ENCODE measurements at places on chromosomes 6 and 20.

GRCh38 chr20:991850-992249 lies 10.3 kb downstream of the RSPO4 start:
- no peak for DNase-seq

- no peak for DNase-seq
These were observed 1299.1 kb upstream of the ADGRB3 start for GRCh38 chr6:67336014-67336413.

DNA sequence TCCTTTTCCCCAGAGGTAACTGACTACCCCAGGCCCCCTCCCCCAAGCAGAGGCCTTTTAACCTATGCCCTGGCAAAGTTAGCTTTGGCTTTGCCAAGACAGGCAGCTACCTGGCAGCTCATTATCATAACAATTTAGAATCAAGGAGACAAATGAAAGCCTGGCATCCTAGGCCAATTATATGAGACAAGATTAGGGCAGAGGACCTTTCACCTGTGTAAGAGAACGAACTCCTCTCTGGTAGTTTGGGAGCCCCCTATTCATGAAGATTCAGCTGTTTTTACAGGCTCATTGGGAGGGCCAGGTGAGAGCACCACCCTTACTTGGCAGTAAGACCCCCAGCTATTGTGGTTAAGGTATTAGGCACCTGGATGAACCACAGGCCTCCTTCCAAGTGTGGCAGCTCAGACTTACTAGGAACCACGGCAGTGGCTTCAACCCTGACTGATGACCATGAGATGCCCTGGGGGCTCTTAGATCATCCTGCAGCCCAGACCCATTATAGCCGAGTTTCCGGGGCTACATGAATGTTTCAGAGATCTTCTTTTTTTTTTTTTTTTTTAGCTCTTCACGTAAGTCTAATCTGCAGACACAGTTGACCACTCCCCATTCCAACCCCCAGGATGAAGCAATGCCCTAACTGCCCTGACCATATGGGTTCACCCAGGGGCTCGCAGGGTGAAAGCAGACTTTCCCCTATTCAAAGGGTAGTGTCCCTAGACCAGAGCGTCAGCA lies 56.2 kb downstream of the RAB44 start:
- no peak for DNase-seq

DNA sequence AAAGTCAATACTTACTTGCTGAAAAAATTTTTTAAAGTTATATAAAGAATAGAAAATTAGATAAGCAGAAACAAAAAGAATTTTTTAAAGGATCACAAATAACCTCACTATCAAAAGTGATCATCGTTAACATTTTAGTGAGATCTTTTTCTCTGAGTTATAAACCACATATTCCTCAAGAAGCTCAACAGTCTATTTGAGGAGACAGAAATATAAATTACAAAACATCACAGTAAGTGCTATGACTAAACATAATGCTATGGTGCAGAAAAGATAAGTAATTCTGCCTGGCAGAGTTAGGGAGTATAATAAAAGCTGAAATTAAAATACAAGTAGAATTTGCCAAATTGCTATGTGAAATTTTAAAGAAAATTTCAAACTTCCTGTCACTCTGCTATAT lies 226.7 kb downstream of the LMBRD1 start:
- DNase-seq = no peak

- DNase-seq = no peak
These were observed 254.8 kb upstream of the SULF2 start for GRCh38 chr20:48040051-48040450.

DNA sequence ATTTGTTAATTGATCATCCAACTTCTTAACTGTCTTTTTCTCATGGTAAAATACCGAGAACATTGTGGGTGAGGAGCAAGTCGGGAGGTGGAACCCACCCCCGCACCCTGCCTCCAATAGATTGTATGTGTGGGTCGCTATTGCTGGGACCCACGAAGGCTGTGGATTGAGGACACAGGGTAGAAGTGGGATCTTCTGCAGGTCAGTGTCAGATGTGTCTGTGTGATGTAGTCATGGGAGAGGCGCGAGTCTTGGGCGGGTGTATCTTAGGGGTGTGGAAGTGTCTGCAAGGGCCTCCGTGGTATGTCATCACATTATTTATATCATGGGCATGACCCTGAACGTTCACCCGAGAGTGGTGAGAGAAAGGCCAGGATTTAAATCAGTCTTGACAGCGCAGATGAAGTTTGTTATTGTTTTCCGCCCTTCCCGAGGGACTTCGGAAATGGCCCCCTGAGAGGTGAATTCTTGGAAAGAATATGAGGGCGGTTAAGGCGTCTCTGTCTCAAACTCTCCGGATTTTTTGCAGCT lies 472 bp upstream of the PAQR8 start:
- no peak for DNase-seq

- DNase-seq = no peak
These were observed 579.8 kb downstream of the PRKN start for GRCh38 chr6:162147805-162148204.

DNA sequence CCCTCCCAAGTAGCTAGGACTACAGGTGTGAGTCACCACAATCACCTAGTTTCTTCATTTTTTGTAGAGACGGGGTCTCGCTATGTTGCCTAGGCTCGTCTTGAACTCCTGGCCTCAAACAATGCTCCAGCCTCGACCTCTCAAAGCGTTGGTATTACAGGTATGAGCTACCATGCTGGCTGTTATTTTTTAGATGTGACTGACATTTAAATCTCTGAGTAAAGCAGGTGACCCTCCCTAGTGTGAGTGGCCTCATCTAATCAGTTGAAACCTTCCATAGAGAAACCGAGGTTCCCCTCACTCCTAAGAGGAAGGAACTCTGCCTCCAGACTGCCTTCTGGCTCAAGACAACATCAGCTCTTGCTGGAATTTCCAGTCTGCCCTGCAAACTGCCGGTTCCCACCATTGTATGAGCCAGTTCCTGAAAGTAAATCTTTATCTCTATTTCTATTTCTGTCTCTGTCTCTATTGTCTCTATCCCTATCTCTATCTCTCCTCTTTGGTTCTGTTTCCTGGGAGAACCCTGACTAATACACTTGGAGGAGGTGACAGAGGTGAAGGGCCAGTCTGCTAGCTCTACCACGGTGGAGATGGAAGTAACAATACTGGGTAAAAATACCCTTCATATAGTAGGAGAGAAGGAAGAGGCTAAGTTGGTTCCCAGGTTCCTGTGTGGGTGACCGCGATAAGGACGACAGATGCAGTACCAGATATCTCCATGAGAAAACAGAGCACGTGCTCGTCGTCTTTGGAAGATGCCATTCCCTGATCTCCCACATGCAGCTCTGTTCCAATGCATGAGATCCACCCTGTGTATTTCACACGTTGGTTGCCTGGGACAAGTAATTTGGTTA lies 81.0 kb downstream of the MYB start:
- no peak for DNase-seq

GRCh38 chr20:25065625-25066338 lies 7.8 kb upstream of the ACSS1 start:
- DNase-seq = no peak

DNA sequence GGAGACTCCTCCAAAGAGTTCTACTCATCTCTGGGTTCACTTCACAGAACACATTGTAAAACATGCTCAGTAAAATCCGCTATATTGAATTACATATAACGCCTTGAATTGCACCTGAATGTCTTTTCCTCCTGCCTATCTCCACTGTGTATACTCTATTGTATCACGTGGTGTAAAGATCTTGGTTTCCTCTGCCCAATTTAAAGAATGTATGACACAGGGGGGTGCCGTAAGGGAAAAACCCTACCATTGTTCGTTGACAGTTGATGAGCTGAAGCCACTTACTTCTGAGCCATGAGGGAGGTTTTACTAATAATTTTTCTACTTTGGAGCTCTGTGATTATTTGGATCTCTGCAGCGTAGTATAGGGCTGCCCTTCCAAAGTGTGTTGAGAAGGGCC lies 6.0 kb downstream of the ASF1A start:
- no peak for DNase-seq

DNA sequence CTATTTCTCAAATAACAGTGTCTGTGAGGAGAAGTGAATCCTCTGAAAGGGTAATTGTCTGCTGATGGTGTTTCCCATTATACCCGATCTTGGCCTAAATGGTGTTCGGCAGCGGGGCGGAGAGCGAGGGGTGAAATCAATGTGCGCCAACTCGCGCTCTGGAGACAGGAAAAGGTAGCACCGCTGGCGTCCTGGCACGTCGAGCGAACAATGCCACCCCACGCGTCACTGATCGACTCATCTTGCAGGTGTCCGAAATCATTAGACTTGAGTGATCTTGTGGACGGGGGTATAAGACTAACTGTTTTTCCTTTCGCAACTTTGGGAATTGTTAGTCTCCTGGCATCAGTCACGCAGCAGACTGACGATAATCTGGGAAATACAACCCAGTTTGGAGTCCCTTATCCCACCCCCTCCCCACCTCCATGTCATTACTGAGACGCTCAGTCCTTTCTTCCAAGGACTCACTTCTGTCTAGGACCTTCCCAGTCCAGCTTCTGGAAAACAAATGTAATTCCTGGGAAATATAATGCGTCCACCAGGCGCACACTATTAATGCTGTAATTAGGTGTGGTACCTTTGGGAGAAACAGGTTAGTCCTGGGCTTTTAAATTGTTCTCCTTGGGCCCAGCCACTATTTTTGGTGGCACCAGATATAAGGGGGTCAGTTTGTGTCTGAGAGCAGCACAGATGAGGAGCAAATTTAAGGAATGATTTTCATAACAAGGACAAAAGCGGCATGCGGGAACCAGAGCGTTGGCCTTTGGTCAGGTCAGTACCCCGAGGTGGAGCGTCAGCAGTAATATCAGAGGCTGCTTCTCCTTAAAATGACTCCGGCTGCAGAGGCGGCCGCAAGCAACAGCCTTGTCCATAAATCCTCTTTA lies 2.3 kb downstream of the LINC00237 start:
- DNase-seq = no peak

GRCh38 chr6:85172705-85173104 lies 277.2 kb upstream of the NT5E start:
- DNase-seq = no peak

- DNase-seq = no peak
These were observed 51.2 kb downstream of the CDH4 start for GRCh38 chr20:61303217-61303616.

- no peak for DNase-seq
These were observed 43.2 kb upstream of the PNRC1 start for GRCh38 chr6:89037141-89037900.

GRCh38 chr6:40355066-40355465 lies 232.1 kb downstream of the LRFN2 start:
- DNase-seq = no peak

DNA sequence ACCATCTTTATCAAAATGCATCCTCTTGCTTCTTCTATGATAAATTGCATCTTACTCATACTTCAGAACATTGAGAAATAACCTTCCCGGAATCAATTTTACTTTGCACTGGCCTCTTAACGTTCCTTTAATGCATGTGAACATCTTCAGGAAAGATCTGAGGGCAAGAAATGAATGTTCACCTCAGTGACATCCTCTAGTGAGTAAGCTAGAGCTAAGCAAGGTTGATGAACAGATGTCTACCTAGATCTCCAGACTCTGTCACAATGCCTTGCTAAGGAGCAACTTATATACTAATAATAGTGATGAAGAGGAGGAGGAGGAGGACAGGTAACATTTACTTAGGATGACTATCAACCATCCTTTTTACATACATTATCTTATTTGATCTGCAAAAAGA lies 16.8 kb upstream of the HINT3 start:
- DNase-seq = no peak

DNA sequence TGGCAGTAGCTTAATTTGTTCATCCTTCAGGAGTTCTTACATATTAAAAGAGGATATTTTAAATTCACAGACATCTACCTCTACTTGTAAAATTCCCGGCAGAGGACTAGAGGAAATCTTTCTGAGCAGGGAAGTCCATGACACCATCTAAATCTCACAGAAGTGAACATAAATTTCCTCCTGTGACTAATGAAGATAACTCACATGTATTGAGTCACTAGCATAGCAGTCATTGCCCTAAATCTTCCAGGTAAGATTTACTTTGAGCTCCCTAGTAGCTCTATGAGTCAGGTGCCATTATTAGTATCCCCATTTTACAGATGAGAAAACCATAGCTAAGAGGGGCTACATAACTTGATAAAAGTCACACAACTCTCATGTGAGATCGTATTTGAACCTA lies 1058.6 kb upstream of the FLRT3 start:
- no peak for DNase-seq

- DNase-seq = no peak
These were observed 58.2 kb upstream of the SYNDIG1 start for GRCh38 chr20:24411003-24411833.

- no peak for DNase-seq
These were observed 236.9 kb upstream of the JAG1 start for GRCh38 chr20:10910535-10911178.

DNA sequence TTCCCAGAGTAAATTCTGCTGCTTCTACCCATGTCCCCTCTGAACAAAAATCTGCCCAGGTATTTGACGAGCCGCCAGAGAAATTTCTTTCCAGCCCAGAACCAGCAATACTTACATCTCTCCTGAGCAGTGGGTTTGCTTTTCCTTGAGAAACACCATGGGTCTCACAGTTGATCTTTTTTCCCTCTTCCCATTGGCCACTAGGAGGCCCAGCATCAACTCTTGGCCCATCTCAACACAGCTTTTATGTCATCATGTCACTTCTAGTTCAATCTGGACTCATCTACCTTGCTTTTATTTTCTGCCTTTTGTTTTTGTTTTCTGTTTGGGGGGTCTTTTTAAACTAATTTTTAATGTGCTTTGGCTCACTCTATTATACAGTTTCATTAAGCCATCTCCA lies 18.8 kb downstream of the MAFB start:
- no peak for DNase-seq

- DNase-seq = no peak
These were observed at the start of gene PHF1 for GRCh38 chr6:33410711-33411631. TSS of gene PHF1 (plus strand) at chr6:33411014. CDS start at chr6:33412264, 1,250 bp downstream.

- DNase-seq = no peak
These were observed 22.5 kb downstream of the SLC17A4 start for GRCh38 chr6:25777031-25777430.

GRCh38 chr6:89098461-89098860 lies 17.9 kb downstream of the PNRC1 start:
- DNase-seq = no peak

GRCh38 chr6:4287372-4287771 lies 152.0 kb upstream of the ECI2 start:
- DNase-seq = no peak

GRCh38 chr20:20430066-20430465 lies 62.2 kb downstream of the INSM1 start:
- no peak for DNase-seq

DNA sequence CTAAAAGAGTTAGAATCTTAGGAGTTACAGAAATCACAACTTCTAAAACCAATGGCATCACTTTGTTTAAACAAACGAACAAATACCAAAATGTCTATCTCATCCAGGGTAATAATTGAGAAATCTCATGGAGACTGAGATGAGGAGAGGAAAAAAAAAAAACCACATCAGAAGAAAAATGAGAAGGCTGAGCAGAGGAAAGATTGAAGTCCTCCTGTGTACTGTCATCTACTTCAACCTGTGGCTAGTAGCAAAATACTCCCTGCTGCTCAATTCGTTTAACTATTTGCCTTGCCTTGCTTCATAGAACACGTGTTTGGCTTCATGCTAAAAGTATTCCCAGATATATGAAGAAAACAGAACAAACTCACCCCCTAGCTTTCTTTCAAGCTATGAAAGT lies 143.7 kb downstream of the PDE10A start:
- DNase-seq = no peak

- no peak for DNase-seq
These were observed 197.0 kb downstream of the SIM1 start for GRCh38 chr6:100267721-100268123.

GRCh38 chr6:26275663-26276062 lies 89.3 kb upstream of the BTN3A2 start:
- no peak for DNase-seq

- DNase-seq = no peak
These were observed 157.3 kb downstream of the RPS12 start for GRCh38 chr6:132971676-132972075.

All from NCI-H2081 treated with DMSO at 0.1 percent for 48 hours (cell line).